ENCODE measurements at places on chromosomes 3 and 15.

- DNase-seq = no peak
Observed at GRCh38 chr15:70596354-70597055, 166.9 kb downstream of the UACA start.

DNA sequence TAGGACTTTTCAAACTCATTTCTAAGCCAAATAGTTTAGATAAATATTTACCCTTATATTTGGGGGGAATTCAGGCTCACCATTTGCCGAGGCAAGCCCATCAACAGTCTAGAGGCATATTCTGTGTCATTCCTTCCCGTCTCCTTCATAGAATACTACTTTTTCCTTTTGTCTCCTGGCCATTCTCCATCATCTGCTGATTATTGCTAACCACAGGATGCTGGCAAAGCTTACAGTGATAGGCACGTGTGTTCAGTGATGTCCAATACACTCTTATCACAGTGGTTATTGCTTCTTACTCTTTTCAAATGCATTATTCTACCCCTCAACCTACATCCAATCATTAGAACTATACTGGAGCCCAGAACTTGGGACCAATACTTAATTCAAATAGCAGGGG, 130.6 kb upstream of the ZBED2 start:
- DNase-seq = no peak

DNA sequence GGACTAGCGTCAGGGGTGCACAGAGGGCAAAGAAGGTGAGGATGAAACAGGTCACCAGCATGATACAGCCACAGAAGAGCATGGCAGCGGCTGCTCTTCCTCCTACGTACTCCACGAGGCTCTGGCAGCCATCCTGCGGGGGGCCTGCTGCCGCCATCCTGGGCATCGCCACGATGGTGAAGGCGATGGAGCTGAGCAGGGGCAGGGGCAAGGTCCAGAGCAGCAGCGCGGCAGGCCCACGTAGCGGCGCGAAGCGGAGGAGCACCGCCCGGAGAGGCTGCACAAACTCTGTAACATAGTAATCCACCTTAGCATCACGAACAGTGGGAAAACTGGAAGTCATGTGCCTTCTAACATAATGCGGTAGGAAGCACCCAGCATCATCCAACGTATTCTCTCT, 491.6 kb downstream of the PYDC2 start:
- no peak for DNase-seq

GRCh38 chr3:45486926-45487325, 98.5 kb downstream of the LARS2 start:
- no peak for DNase-seq

- peak; percentile 66 for DNase-seq
Observed at GRCh38 chr15:44137750-44138149, 57.3 kb downstream of the FRMD5 start.

- DNase-seq = no peak
Observed at GRCh38 chr3:81871358-81872155, 110.1 kb upstream of the GBE1 start.

DNA sequence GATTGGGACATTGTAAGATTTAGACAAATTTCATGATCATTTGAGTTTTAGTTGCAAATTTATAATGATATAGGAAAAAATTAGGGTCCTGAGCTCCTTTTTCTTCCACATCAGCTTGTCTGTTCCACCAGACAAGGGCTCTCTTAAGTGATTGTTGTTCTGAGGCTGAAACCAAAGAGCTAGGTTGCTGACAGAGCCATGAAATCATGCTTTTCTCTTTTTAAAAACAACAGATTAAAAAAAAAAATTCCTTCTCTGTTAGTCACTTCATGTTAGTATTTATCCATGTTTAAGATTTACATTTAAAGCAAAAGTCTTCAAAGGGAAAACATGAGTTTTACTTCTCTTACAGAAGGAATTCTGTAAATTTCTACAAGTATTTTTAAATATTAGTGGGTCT, 56.8 kb downstream of the ATP2C1 start:
- DNase-seq = no peak

GRCh38 chr3:98702166-98702565, 61.0 kb upstream of the ST3GAL6 start:
- no peak for DNase-seq

DNA sequence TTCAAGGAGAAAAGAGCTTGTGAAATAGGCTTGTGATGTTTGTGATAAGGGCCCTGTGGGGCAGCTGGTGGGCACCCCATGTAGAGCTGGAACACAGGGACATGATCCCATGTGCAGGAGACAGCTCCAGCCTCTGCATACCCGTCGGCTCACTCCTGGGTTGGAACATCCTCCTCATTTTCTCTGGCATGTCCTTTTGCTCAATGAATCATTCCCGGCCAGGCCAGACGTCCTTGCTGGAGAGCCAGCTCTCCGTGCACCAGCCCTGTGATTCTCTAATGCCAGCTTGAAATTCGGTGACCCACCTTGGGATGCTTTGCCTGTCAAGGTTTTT, 77.3 kb downstream of the SMAD3 start:
- DNase-seq = no peak

- DNase-seq = no peak
Observed at GRCh38 chr3:7508821-7509220, 647.9 kb downstream of the GRM7 start.

DNA sequence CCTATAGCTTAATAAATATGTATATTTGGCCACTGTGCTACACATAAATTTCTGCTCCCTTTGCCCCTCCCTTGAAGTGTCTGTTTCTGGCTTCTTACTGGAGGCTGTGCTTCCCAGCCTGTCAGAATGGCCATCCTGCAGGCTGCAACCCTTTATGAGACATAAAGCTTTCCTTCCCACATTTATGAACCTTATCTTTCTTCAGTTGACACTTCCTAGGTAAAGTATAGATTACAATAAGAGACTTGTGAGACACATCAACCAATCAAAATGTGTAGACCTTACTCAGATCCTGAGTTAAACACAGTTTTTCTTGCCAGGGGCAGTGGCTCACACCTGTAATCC, 29.5 kb downstream of the SCN11A start:
- DNase-seq = no peak

GRCh38 chr3:81888914-81889557, 127.6 kb upstream of the GBE1 start:
- no peak for DNase-seq

- DNase-seq = peak; percentile 49
Observed at GRCh38 chr3:56799251-56799882, 2.4 kb downstream of the ARHGEF3 start.

GRCh38 chr15:84983294-84983693, 1.6 kb downstream of the PDE8A start:
- no peak for DNase-seq

DNA sequence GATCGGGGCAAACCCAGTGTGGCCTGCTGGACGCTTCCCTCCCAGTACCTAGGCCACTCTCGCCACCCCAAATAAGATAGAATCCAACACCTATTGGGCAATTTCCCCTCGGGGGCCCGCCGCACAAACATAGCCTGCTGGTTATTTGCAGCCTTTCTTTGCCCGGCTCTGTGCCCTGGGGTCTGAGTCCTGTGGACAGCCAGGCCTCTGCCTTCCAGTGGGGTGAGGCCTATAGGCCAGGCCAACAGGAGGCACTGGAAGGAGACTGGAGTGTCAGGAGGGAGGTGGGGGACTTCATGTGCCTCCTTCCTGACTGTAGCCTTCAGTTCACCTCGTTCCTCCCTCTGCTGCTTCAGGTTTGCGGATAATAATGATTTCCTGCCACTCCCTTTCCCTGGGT, 47.4 kb upstream of the LDHAL6B start:
- DNase-seq = no peak

- peak; percentile 58 for DNase-seq
Observed at GRCh38 chr3:118882353-118882947, 152.2 kb downstream of the IGSF11 start.

- no peak for DNase-seq
Observed at GRCh38 chr15:92662762-92663161, 7.2 kb upstream of the FAM174B start.

- DNase-seq = no peak
Observed at GRCh38 chr15:29734917-29735572, 87.2 kb downstream of the TJP1 start.

GRCh38 chr3:186369217-186369616, 7.2 kb upstream of the DGKG start:
- DNase-seq = no peak

- no peak for DNase-seq
Observed at GRCh38 chr3:49638445-49638844, 35.7 kb upstream of the APEH start.

DNA sequence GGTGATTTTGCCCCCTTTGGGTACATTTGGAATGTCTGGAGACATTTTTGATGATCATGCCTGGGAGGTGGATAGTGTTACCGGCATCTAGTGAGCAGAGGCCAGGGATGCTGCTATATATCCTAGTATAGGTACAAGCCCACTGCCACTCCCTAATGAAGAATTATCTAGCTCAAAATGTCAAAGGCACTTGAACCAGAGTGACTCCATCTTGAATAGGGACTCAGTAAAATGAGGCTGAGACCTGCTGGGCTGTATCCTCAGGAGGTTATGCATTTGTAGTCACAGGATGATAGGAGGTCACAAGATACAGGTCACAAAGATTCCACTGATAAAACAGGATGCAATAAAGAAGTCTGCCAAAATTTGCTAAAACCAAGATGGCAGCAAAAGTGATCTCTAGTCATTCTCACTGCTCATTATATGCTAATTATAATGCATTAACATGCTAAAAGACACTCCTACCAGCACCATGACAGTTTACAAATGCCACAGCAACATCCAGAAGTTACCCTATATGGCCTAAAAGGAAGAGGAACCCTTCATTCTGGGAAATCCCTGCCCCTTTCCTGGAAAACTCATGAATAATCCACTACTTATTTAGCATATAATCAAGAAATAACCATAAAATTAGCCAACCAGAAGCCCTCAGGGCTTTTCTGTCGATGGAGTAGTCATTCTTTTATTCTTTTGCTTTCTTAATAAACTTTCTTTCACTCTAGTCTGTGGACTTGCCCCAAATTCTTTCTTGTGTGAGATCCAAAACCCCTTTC, 40.0 kb upstream of the FAM3D start:
- DNase-seq = no peak

DNA sequence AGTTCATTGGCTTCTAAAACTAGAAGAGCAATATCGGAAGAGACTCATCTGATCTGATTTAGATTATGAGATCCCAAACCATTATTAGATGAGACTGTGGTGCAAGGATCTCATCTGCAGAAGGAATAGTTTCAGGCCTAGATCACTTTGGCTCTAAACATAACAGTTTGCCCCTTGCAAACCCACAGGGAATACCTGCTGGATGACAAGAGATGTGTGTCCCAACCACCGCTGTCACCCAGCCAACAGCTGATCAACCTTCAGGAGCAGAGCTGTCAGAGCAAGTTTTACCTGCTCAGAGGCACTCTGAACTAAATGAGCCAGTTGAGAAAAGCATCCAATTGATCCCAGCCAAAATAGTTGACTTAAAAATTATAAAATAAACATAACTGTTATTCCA, 64.0 kb upstream of the ST3GAL6 start:
- DNase-seq = no peak

- DNase-seq = no peak
Observed at GRCh38 chr3:36318621-36319200, 61.6 kb upstream of the STAC start.

GRCh38 chr3:185820973-185821758, 3.7 kb downstream of the IGF2BP2 start:
- no peak for DNase-seq

GRCh38 chr3:132867956-132868355, 145.7 kb upstream of the NPHP3 start:
- no peak for DNase-seq

DNA sequence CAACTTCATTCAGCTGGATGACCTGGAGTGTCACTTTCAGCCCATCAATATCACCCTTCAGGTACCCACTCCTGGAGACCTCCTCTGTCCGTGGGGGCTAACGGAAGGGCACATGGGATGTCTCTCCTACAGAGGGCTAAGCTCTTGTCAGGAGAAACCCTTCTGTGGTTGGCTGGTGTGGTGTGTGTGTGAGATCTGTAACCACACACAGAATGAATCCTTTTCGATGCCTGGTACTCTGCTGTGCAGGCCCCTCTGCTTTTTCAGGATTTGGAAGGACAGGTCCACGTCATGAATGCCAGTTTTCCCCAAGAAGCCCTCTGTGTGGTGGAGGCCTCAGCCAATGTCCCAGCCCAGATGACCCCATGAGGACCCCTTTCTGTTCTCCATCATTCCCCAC, 117.7 kb upstream of the CTDSPL start:
- DNase-seq = no peak

DNA sequence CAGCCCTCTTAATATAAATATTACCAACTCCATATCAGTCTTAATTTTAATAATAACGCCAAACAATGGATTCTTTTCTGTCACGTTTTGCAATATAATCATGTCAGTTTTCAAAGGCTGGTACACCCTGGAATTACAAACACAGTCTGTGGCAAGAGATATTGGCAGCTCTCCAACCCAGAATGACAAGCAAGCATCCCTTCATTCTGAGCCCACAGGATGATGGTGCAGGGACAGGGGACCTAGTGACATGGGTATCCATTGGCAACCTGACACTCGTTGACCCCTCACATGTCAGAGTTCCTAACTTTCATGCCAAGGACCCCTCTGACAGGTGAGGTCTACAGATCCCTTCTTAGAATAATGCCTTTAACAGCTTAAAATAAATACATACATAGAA, 154.5 kb upstream of the TSC22D2 start:
- peak; percentile 72 for DNase-seq

- DNase-seq = no peak
Observed at GRCh38 chr15:100757661-100758060, 122.0 kb upstream of the ALDH1A3 start.

GRCh38 chr3:59406943-59407342, 357.1 kb upstream of the CFAP20DC start:
- DNase-seq = no peak

- no peak for DNase-seq
Observed at GRCh38 chr3:32780071-32780734, 37.6 kb upstream of the TRIM71 start.

GRCh38 chr15:82113106-82113715, 67.4 kb upstream of the MEX3B start:
- no peak for DNase-seq

- peak; percentile 62 for DNase-seq
Observed at GRCh38 chr3:72334681-72335457, 513.4 kb downstream of the SHQ1 start.

DNA sequence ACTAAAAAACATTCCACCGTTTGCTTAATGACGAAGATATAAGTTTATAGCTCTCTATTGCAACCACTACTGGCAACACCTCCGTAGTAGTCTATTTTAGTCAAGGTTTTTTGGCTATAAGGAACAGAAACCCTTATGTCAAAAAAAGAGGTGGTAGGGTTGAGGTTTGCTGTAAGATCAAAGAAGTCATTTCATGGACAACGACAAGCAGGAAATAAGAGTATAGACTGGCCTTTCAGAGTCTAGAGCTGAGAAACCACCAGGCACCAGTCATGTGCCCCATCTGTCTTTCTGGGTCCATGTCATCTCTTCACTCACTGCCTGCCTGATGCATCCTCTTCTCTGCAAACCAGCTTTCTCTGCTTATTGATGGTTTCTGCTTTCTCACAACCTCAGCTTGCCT, 42.7 kb downstream of the THBS1 start:
- no peak for DNase-seq

DNA sequence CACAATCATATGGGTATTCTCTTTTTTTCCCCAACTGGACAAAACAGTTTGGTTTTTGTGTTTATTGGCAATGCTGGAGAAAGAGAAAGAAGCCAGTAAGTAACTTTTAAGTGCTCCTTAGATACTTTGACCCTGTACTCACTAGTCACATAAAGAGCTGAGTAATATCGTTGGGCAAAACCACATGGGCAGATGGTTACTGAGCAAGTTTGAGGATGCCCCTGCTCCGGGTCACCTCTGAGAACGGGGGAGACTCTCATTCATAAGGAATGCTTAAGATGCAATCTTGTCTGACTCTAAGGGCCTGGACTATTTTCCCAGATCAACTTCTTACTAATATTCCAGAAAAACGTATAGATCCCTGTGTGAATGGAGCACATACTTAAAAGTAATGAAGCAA, 106.4 kb upstream of the SLC2A2 start:
- DNase-seq = no peak

Measured in NCI-H2081 (cell line).